Kidney capillary endothelial cell (primary cell): ENCODE measurements at places on chromosomes 7 and 10.

- no peak for DNase-seq
Observed at GRCh38 chr7:46369933-46370654, 449.0 kb upstream of the IGFBP3 start.

- DNase-seq, result no peak
Observed at GRCh38 chr7:6571160-6571779, 6.0 kb upstream of the ZDHHC4 start.

DNA sequence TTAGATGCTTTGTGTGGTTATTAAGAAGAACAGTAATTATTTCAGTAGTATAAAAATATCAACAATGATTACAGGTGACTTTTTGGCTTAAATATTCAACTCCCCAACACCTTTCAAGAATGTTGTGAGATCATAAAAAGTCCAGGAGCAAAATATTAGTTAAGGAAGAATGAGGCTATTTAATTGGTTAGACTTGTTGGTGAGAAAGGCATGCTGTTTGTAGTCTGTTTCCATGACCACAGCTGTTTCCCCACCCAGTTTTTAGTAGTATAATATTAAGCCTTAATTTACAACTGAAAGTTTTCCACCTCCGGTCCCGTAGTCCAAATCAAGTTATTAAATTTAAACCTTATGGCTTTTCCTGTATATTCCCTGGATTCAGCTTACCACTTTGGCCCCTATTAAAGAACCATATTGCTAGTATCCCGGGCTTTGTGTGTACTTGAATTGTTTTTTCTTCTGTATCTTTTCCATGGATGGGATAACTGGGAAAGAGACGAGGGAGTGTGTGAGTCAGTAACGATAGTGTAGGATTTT, 133.3 kb downstream of the CELF2 start:
- DNase-seq, result no peak

DNA sequence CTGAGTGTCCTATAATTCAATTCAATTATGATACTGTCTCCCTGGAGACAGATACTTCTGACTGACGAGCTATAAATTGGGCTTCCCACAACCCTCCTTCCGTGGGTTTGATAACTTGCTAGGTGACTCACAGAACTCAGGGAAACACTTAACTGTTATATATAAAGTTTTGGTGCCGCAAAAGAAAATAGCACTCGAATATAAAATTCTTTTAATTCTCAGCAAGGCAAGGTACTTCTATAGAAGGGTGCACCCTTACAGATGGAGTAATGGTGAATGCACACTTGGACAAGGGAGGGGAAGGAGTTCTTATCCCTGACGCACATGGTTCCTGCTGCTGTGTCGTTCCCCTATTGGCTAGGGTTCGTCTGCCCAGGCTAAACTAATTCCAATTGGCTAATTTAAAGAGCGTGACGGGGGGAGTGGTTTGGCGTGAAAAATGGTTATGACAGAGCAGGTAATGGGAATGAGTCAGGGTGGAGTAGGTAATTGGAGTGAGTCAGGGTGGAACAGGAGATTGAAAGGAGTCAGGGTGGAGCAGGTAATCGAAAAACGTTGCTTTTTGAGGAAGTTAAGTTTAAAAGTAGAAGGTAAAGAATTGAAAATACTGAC, 20.8 kb upstream of the GHITM start:
- no peak for DNase-seq
